Activated effector memory CD4-positive, alpha-beta T cell treated with anti-CD3 and anti-CD28 coated beads, Interleukin-2, amount 50 U/mL, for 16 hours (primary cell): ENCODE measurements at places on chromosomes 4 and X.

GRCh38 chr4:150255610-150256224 lies 177.5 kb downstream of the DCLK2 start:
- DNase-seq, result no peak

DNA sequence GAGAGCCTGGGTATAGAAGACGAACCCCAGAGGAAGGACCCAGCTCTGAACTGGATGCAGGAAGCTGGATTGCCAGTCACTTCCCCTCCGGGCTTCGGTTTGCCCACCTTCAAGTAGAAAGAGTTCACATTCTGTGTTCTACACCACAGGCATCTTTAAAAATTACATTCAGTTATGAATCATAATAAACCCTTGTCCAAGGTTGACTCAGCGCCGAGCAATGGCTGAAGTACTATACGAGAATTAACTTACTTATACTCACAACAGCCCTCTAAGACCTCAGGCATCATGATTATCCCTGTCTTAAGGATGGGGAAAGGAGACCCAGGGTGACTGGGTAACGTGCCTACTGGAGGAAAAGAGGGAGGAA lies 72.5 kb downstream of the EVC2 start:
- DNase-seq, result no peak

GRCh38 chr4:112931001-112931400 lies 118.5 kb upstream of the ANK2 start:
- DNase-seq, result no peak

DNA sequence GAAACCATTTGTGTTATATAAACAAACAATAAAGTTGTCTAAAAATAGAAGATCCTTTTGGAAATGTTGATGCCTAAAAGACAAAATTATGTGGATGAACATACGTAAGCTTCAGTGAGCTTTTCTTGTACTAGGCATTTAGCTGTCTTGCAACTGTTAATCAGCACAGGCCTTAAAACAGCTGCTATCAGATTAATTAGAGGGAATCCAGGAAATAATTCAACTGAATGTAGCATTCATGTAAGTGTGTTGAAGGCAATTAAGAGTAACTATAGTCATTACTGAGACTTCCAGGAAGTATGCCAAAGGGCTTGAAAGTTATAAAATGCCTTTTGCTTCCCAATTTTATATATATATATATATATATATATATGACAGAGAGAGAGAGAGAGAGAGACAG lies 248.7 kb downstream of the IL1RAPL1 start:
- no peak for DNase-seq

GRCh38 chr4:47368211-47368610 lies 95.3 kb downstream of the COMMD8 start:
- DNase-seq, result no peak

DNA sequence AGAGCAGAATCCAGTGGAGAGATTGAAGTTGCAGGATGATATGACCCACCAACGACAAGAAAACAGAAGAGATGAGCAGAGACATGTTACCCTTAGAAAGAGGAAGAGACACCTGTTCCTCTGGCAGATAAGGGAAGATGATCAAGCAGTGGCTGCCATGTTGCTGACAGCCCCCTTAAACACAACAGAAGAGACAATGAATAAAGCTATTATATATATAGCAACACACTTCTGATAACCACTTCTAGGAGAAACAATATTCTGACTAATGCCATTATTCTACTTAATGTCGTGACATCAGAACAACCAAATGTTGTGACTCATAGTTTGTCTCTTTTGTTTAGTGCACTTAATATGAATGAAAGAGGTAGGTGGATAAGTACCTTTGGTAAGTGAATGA lies 44.9 kb downstream of the SH3RF1 start:
- no peak for DNase-seq

DNA sequence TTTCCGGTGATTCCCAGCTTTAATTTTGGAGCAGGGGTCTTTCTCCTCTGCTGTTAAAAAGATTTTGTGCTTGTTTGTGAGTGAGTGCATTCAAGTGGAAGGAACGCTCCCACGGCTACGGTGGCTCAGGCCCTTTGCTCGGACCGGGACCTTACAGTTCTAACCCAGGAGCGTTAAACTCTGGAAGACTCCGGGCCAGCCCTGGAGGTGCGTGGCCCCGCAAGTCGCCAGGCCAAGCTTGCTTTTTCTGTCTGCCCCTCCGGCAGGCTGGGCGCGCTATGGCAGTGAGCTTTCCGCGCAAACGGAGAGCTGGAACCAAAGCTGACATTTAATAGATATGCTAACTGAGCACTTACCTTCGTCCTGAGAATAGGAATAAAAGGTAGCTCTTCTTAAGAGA lies 18.3 kb upstream of the PITX2 start:
- DNase-seq, result no peak
